ENCODE measurements at places on chromosomes 5 and 9.

DNA sequence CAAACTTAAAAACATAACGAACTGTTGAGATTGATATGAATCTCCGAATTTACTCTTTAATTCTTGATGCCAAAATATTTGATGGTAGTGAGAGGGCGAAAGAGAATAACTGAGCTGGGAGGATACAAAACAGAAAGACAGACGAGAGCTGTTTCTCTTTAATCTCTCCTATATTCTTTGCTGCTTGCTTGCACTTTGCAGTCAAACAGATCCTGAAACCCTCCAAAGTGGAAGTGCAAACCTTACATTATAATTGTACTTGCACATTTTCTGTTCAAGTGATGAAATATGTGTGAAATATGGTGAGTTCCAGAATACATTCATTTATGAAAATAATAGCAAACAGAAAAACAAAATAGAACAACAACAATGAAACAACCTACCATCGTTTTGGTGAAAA lies 63.8 kb downstream of the PAM start:
- DNase-seq: no peak

GRCh38 chr5:652023-652515 lies 39.9 kb downstream of the CEP72 start:
- no peak for DNase-seq

DNA sequence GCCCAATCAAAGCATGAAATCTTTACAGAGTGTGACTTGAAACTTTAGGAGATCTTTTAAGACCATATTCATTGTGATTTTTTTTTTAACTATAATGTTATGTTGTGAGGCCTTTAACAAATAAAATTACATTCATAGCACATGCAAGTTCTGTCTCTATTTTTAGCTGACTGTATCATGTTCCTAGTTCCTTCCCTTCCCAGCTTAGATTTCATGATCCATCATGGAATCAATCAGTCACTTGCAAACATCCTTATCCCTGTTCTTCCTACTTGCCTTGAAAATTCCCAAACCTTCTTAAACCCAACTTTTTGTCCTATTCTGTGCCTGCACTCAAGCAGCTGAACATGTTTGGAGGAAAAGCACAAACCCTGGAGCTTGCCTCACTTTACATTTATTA lies 141.8 kb downstream of the DMXL1 start:
- DNase-seq: no peak

DNA sequence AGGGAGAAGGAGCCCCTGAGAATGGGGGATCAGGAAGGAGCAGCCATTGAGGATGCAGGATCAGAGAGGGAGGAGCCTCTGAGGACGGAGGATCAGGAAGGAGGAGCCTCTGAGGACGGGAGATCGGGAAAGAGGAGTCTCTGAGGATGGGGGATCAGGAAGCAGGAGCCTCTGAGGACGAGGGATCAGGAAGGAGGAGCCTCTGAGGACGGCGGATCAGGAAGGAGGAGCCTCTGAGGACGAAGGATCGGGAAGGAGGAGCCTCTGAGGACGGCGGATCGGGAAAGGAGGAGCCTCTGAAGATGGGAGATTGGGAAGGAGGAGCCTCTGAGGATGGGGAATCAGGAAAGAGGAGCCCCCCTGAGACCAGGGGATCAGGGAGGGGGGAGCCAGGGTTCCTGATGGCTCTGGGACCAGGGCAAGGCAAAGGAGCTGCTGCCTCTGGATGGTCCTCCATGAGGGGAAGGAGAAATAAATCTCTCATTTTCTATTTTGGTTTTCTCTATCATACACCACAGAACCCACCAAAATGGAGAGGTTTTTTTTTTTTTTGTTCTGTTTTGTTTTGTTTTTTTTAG lies 22.6 kb upstream of the SARDH start:
- no peak for DNase-seq

DNA sequence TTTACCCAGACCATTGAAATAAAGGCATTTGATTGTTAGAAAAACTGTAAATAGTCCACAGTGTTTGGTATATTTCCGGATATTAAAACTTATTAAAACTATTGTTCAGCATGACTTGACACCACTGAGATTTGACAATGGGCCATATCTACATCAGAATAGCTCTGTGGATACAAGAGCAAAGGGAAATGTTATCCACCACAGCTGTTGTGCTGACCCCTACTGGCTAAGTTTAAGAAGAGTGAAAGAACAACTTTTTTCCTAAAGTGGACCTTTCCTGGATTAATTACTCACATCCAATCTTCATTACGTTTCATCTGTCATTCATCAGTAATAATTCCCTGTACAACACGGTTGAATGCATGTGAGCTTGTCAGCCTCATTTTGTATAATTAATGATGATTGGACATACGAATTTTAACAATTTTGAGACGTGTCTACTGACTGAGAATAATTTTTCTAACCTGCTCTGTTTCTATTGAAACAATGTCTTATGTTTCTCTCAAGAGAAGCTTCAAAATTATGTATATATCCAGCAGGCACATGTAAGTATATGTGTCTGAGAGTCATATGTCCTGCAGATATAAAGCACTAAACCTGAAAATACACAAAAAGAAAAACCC lies 1952.6 kb downstream of the MAT2B start:
- DNase-seq: no peak

DNA sequence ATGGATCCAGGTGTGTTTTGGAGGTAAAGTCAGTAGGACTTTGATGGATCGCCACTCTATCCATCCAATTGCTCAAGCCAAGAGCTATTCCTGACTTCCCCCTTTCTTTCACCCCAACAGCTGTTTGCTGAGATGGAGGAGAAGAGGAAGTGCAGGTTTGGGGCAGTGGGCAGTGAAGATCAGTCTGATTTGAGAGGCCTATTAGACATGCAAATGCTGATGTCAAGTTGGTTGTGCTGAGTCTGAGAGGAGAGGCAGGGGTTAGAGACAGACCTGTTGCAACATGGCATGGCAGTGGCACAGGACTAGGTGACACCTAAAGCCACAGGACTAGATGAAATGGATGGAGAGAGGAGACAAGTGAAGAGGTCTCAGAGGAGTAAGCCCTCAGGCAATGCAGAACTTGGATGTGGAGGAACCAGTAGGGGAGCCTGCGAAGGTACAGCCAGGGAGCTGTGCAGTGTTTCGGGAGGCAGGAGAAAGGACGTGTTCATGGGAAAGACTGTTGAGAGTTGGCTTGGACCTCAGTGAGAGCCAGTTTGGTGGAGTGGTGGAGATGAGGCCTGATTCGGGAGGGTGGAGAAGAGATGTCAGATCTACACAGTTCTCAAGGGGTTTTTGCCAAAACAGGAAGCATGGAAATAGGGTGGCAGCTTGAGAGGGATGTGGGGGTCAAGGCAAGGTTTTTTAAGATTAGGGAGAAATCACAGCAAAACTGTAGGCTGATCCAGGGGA lies 175.0 kb downstream of the MACROH2A1 start:
- DNase-seq: no peak

DNA sequence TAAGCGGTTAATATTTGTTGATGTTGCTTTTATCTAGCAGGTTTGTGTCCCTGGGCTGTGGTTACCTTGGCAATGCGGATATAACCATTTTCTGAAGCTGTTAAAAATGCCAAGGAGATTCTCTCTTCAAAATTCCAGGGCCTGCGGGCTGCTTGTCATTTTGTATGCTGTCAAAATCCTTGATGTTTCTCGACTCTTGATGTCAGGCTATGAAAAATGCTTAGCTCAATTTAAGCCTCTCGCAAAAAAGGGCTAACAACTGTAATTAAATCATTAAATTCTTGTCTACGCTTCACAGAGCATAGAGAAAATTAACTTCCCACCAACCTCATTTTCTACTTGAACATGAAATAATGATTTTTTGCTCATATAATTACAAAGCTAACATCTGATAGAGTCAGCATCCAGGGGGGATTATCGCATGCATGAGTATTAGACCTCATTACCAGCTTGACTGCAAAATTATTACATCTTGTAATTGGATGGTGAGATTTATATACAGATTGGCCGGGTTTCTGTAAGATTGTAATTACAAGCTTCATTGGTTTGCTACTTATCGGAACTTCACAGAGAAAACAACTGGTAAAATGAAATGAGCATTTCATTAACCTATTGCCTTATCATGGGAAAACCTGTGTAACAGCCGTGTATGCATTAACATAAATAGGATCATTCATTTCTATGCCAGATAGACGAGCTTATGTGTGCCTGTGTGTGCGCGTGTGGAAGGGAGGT lies 83.1 kb upstream of the IRX1 start:
- DNase-seq: no peak

DNA sequence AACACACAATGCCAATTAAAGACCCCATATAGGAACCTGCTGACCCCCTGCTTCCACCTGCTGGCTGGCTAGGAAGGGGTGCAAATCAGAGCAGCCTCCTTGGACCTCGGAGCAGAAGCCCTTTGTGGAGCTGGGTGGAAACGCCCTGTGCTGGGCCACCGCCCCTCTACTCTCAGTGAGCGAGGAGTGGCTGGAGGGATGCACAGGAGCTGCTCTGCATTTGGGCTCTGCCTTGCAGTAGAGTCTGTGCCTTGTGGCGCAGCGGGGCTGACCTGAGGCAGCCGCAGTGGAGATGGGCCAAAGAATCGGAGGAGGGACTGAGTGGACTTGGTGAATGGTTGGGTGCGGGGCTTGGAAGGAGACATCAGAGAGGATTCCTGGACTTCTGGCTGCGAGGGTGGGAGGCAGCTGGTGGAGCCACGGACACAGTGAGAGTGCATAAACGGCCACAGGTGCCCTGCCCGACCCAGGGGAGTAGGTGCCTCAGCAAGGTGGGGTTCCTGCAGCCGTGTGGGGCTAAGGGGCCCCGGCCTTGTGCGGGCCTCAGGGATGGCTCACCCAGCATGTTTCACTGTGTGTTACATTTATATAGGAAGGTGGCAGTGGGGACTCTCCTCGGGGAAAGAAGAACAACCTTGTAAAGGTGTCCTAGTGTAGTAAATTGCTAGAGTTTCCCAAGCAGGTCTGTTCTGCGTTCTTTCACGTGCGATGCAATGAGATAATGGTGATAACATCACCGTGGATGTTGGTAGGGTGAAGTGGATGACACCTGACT lies 14.1 kb upstream of the IRX4 start:
- DNase-seq: no peak

GRCh38 chr5:173715607-173716006 lies 99.2 kb upstream of the BOD1 start:
- DNase-seq: no peak

GRCh38 chr5:37208883-37209797 lies 40.0 kb downstream of the CPLANE1 start:
- DNase-seq: no peak

GRCh38 chr5:135310328-135310989 lies 88.6 kb downstream of the MACROH2A1 start:
- no peak for DNase-seq

GRCh38 chr5:124277767-124278545 lies 468.5 kb downstream of the ZNF608 start:
- DNase-seq: no peak

- no peak for DNase-seq
Observed at GRCh38 chr5:65157906-65158603, 323.7 kb downstream of the ADAMTS6 start.

- no peak for DNase-seq
Observed at GRCh38 chr9:5553211-5553610, 42.9 kb downstream of the PDCD1LG2 start.

- DNase-seq: no peak
Observed at GRCh38 chr5:61734966-61735365, 402.9 kb downstream of the ZSWIM6 start.

DNA sequence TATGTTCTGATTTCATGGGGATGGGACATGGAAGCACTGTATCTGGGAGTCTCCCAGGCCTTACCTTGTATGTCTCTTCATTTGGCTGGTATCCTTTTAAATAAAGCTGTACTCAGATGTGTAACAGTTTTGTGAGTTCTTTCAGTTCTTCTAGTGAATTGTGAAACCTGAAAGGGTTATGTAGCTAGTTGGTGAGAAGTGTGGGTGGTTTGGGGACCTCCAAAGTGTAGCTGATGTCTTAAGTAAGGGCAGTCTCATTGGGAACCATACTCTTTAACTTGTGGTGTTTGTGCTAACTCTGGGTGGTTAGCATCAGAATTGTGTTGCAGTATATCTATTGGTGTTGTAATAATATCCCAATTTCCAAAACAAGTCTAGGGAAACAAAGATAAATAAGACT lies 166.9 kb upstream of the CCNH start:
- DNase-seq: no peak

DNA sequence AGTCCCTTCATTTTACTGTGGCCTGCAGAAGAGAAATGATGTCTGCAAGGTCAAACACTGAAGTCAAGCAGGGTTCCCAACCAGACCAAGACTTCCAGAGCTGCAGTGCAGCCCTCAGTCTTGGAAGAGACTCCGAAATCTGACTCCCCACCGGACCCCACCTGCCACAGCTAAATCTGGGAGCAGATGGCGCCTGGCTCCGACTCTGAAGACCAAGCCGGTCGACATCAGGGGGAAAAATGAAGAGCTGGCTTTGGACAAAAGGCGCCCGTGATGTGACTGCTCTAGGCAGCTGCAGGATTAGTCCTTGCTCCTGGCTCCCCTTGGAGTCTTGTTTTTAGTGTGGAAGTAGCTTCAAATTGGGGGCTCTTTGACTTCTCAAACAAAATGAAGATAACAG lies 72.4 kb upstream of the ZNF622 start:
- DNase-seq: no peak

DNA sequence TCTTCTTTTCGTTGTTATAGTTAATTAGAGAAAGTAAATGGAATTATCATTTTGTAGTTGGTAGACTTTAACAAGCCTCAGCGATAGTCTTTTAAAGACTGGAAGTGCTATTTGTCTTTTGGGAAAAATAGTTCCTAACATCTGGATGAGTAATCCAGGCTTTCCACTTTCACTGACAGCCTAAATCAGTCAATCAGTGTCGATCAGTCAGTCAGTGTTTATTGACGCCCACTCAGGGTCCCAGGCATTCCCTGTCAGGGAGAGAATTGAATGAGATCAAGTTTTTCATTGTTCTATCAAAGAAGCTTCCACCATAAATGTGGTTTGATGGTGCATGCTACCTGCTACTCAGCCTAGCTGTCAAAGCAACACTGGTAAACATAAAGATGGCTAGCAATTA lies 2.6 kb downstream of the ABL1 start:
- DNase-seq: no peak

DNA sequence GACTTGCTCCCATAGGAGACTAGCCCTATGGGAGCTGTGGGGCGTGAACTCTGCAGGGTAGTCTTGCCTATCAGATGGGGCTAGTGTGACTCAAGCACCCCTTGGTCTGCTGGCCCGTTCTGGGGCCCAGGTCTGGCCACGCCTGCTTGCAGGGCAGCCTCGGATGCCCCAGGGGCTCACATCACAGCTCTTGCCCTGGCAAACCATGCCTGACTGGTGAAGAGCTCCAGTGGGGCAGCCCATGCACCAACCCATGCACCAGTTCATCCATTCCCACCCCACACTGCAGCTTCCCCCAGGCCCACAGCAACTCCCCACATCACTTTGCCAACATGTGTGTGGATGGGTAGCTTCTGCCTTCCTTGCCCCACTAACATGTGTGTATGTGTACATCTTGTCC lies 93.9 kb upstream of the PRLR start:
- DNase-seq: no peak

All from activated naive CD4-positive, alpha-beta T cell (primary cell).